ENCODE measurements at places on chromosomes 12 and 14.

- no peak for DNase-seq
Measured at GRCh38 chr12:91144053-91144452, 32.8 kb upstream of the LUM start.

GRCh38 chr12:119012179-119012578 is 30.8 kb downstream of the SRRM4 start:
- DNase-seq = no peak

DNA sequence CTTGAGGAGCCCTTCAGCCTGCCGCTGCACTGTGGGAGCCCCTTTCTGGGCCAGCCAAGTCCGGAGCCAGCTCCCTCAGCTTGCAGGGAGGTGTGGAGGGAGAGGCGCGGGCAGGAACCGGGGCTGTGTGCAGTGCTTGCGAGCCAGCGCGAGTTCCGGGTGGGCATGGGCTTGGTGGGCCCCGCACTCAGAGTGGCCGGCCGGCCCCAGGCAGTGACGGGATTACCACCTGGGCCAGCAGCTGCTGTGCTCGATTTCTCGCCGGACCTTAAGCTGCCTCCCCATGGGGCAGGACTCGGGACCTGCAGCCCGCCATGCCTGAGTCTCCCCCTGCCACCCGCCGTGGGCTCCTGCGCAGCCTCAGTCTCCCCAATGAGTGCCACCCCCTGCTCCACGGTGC is 116.9 kb downstream of the PAWR start:
- DNase-seq = no peak

- DNase-seq = no peak
Measured at GRCh38 chr12:121774968-121775474, 18.5 kb downstream of the RHOF start.

DNA sequence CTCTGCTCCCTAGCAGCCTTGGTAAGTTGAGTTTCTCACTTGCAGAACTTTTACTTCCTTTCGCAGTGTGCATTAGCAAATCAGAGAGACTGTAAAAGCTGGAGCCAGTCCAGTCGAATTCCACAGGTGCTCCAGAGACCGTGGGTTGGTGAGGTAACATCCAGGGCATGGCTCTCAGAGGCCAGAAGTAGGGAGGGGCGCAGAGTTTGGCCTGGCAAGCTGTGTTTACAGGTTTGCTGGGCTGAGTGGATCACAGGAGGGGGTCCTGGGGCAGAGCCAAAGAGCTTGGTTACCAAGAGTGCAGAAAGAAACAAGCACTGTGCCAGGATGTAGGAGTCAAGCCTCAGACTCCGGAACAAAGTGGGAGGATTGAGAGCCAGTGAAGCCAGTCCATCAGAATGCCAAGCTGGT is 10.2 kb upstream of the BHLHE41 start:
- DNase-seq = no peak

DNA sequence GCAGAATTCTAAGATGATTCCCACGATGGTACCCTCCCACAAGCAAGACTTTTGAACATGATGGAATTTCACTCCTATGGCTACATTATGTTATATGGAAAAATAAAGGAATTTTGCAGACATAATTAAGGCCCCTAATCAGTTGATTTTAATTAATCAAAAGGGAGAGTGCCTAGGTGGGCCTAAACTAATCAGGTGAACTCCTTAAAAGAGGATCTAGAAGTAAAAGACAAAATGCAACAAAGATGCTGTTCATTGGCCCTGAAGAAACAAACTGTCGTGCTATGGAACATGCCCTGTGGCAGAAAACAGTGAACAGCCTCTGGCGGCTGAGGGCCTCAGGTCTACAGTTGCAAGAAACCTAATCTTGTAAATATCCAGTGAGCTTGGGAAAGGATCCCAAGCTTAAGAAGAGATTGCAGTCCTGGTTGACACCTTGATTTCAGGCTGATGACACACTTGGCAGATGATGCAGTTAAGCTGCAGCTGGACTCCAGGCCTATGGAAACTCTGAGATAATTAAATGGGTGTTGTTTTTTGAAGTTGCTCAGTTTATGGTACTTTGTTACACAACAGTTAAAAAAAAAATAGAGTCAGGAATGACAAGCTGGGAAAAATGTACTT is 13.8 kb downstream of the TMCC3 start:
- DNase-seq = no peak

DNA sequence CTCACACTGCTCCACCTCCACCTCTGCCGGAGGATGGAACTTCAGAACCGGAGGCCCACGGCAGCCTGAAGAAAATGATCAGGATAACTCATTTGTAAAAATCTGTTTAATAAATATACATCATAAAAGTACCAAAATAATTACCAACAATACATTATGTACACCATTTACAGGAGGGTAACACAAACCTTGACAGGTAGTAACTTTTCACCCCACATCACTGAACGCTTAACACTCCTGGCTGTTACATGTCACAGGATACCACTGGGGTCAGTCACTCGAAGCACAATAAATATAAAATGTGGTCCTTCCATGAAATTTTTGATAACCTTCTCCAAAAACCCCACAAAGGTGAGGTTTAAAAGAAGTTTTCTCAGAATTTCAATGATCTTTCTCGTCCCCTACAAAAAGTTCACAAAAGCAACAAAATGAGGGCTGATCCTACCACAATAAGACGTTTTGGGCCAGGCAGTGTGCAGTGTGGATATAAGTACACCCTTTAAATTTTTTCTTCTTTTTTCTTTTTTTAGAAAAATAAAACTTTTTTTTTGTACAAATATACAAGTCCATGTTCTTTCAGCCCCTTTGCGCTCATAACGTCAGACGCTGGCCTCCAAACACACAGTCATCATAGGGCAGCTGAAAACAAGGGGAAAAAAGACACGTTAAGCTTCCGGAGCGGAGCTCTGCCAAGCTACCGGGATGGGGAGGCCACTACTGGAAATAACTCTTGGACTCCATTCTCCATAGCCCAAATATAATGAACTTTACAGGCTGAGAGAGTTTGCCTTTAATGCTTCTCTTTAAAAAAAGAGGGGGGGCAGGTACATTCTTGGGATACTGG is 2.9 kb downstream of the NFKBIA start:
- DNase-seq = no peak

- no peak for DNase-seq
Measured at GRCh38 chr12:102534899-102535298, 54.5 kb upstream of the IGF1 start.

- no peak for DNase-seq
Measured at GRCh38 chr12:30691122-30691879, 4.4 kb downstream of the IPO8 start.

GRCh38 chr14:32514236-32514635 is 185.1 kb downstream of the AKAP6 start:
- DNase-seq = no peak

GRCh38 chr14:96623676-96624484 is 121.7 kb downstream of the PAPOLA start:
- DNase-seq = no peak

GRCh38 chr12:16568873-16569272 is 37.1 kb downstream of the LMO3 start:
- DNase-seq = peak; percentile 51

DNA sequence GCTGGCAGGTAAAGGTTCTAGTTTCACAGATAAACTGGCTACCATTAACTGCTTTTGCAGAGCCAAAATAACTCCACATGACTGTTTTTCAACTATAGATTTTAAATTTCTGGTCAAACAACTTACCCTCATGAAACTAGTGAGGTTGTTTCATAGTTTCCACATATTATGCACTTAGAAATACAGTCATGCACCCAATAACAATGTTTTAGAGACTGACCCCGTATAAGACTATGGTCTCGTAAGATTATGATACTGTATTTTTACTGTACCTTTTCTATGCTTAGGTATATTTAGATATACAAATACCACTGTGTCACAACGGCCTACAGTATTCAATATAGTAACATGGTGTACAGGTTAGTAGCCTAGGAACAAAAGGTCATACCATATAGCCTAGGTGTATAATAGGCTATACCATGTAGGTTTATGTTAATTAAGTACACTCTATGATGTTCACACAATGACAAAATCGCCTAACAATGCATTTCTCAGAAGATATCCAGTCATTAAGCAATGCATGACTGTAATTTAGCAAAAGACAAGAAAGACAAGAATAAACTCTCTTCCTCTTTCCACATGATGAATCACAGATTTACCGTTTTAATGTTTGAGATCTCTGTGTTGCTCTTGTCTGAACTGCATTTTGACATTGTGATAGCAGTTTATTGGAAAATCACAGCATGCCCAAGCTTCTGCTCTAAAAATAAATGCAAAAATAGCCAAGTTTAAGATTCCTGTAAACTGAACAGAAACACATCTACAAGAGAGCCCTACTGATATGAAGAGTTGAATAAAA is 17.1 kb downstream of the DICER1 start:
- no peak for DNase-seq

DNA sequence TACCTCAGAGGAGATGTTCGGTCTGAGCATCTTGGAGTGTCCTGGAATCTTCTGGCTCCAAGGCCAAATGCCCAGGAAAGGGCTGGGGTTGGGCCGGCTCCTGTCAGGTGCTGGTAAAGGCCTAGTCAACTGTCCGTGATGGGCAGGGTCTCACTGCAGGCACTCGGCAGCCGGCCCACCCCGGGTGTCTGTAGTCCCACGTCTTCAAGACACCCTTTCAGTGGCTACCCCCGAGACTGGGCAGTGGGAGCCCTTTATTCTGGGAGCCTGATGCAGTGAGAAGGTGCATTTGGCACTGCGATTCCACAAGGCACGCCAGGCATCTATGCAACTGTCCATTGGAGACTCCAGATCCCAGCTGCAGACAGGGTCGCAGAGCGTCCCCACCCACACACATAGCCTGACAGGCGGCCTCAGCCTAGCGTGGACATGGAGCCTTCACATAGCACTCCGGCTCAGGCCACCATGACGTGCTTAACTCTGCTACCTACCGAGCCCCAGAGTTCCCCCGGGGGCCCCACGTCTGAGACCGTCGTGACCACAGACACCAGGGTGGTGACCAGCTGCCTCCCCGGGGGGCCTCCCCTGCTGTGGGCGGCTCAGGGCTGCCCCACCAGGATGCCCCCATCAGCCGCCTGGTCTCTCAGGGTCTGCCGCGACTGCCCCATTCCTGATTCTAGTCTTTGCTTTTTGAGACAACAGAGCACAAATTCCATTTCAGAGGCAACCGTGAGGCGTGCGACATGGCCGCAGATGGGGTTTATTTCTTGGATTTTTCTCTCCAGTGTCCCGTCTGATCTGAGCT is 331.8 kb upstream of the SFSWAP start:
- DNase-seq = no peak

GRCh38 chr12:68162374-68162773 is 2.8 kb upstream of the IFNG start:
- DNase-seq = no peak

GRCh38 chr12:65168681-65169319 is 583 bp upstream of the LEMD3 start:
- DNase-seq = no peak

DNA sequence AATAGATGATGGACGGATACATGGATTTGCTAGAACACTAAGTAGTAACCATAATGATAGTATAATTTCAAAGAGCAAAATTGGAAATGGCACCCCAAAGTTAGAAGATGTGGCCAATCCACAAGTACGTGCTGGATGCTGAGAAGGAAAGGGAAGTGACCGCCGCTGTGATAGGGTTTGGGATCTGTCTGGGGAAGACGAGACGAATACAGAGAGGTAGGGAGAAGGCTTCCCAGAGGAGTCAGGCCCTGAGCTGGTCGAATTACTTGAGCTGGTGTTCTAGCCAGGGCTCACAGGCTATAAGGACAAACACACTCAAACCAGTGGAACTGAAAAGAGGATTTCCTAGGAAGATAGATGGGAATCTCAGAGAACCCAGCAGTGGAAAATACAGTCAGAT is 9.4 kb upstream of the ACVR1B start:
- no peak for DNase-seq
